ENCODE measurements at places on chromosomes 1 and 21.

GRCh38 chr21:43354026-43354420 lies 72.9 kb downstream of the SIK1 start:
- DNase-seq: no peak

GRCh38 chr1:184945029-184945428 lies 29.3 kb downstream of the NIBAN1 start:
- no peak for DNase-seq

- no peak for DNase-seq
These were observed 60.8 kb upstream of the EPS8L3 start for GRCh38 chr1:109824349-109825115.

DNA sequence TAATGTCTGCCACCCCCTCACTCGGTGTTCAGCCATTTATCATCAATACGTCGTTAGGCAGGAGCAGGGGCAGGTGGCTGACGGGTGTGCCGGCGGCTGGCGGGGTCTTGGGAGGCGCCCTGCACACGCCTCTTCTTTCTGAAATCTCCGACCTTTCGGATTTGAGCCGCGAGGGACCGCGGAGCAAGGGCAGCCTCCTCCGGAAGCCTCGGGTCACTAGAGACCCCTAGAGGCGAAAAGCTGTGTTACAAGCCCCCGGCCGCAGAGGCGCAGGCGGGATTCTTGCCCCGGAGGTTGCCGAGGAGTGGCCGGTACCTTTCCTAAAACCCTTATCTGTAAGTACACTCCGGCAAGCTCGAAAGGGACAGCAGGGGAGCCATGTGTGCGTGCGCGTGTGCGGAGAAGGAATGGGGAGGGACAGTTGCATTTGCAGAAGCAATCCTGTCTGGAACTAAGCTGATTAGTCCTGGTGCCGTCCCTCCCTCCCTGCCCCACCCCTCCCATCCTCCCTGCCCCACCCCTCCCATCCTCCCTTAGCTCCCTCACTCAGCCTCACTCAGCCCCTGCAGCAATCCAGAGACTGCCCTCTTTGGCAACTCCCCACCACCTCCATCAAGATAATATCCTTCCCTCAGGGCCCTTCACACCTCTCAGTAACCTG lies 11.0 kb downstream of the BRINP2 start:
- no peak for DNase-seq

DNA sequence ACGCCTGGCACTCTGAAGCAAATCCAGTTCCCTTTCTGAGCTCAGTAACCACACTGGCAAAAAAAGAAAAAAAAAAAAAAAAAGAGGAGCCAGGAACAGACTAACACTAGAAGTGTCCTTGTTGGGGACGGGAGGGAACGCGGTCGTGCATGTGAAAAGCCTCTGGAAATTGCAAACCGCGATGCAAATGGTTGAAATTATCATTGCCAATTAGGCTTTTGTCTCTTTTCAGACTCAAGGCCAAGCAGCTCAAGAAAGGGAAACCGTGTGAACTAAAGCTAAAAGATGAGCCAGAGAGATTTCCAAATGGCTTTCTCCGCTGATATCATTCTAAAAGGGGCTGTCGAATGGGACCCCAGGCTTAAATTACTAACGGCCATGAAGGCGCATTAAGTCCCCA lies 13.5 kb downstream of the TRABD2B start:
- DNase-seq: no peak

DNA sequence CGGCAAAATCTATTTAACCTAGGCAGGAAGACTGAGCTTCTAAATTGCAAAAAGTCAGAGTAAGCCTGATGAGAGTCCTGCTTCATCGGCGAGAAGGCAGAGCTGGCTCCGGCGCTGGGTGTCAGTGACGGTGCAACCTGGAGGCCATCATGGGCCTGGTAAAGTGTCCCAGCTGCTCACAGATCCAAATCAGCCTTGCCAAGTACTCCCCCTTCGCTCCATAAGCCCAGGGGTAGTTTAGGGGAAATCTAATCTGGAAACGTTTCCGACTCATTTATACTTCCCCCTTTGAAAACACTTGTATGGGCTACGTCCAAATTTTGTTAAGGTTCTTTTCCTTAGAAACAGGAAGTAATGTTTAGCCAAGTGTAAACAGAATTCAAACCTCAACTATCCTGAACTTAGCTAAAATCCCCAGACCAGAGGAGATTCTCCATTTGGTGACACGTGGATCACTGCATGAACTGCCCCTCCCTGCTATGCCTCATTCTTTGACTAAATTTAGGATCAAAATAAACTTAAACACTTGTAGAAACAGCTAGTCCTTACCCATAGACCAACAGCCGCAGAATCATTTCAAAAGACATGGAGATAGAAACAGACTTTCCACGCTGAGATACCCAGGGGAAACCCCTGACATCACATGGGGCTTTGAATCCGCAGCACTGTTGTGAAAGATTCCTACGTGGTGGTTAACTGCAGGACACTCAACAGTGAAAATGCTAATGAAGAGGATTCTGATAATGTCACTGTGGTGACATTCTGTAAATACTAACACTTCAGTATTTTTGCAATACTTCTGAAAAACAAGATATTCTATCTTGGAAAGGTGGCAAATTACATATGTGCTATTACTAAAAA lies 172.7 kb downstream of the TGFBR3 start:
- no peak for DNase-seq

DNA sequence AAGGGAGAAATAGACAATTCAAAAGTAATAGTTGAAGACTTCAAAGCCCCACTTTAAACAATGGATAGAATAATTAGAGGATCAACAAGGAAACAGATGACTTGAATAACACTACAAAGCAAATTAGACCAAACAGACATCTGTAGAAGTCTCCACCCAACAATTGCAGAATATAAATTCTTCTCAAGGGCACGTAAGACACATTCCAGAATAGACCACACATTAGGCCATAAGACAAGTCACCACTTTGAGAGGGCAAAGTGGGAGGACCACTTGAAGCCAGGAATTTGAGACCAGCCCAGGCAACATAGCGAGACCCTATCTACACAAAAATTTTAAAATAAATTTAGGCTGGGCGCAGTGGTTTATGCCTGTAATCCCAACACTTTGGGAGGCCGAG lies 20.5 kb upstream of the RNF186 start:
- DNase-seq: no peak

- no peak for DNase-seq
These were observed 732.6 kb upstream of the CHRM3 start for GRCh38 chr1:238653693-238654321.

- DNase-seq: no peak
These were observed 83.8 kb downstream of the ZC3H11B start for GRCh38 chr1:219529116-219529515.

DNA sequence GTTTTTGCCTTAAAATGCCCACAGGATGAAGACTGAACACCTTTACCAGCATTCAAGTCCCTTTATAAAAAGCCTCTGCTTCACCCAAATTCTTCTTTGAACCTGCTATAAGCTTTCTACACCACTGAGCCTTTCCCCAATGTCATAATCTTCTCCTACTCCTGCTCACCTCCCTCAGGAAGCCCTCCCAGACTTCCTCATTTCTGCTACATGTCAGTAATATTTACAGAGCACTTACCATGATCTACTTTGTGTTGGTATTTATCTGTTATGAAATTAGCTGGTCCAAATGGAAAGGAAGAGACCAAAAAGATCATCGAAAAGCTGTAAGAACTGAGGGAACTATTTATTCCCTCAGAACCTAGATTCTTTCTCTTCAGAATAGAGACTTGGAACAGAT lies 8.5 kb downstream of the OVGP1 start:
- DNase-seq: no peak

GRCh38 chr1:218667781-218668516 lies 322.8 kb downstream of the TGFB2 start:
- DNase-seq: no peak

GRCh38 chr1:85125891-85126290 lies 74.9 kb downstream of the SYDE2 start:
- DNase-seq: no peak
